ENCODE measurements at places on chromosomes 7 and 10.

DNA sequence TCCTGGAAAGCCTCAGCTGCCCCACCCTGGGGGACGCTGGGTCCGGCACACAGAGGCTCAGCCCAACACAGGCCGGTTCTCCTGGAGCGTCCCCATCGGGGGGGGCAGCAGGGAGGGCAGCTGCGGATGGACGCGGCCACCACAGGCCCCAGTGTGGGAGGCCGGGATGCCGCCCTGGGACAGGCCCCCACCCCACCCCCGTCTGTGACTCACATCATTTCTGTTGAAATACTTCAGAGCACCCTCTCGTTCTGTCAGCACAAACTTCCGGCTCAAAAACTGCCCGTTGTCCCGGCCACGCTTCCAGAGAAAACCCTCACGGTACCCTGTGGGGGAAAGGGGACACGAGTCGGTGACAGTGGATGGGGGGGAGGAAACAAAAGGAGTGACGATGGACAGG lies 28.5 kb downstream of the GET4 start:
- no peak for DNase-seq

DNA sequence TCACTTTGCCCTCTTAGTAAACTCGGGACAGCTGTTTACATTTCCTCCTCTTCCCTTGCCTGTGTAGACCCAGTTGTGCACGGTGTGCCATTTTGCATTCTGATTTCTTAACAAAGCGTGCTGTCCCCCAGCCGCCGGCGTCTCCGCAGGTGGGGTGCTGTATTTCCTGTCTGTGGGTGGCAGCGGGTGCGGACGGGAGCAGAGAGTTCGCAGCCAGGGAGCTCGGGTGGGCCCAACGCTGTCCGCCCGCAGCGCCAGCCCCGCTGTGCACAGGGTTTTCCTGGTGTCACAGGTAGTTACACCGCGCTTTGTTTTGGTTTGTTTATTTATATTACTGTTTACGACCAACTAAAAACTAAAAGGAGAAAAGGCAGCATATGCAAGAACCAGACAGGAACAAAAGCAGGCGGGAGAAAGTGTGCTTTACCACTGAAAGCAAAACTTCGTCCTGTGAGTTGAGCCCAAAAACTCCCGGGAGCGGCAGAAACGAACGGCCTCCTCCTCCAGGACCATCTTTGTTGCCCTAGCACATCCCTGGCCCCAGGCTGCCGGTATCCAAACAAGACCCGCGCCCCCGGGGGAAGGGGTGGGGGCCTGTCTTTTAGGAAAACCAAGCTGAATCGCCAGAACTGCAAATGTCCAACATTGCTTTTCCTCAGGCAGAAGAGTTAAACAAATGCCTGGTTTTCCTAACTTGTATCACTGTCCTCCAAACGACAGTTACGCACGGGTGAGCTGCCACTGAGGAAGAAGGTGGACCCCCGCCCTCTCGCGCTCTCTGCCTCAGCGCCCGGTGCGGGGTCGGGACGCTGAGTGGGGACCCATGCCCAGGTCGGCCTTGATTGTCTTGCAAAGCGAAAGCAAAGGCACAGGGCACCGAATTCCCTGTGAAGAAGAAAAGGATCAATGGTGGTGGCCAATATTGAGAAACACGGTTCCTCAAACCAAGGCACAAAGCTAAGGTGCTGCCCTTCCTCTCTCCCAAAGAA lies 45.9 kb upstream of the DRGX start:
- no peak for DNase-seq

DNA sequence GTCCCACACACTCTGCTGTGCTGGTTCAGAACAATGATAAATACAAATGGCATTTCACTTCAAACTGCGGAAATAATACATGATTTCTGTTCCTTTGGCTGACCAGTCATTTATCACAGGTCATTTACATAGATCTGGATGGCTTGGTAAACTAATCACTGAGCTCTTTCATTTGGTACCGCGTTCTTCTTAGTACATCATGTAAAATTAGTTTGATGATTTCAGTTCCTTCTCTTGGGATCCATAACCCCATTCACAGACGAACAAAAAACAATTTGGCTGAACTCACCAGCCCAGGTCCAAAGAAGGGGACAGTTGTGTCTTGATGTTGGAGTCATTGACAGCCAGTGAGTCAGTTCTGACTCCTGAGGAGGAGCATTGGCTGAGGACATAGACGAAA lies 689.8 kb downstream of the INHBA start:
- no peak for DNase-seq

DNA sequence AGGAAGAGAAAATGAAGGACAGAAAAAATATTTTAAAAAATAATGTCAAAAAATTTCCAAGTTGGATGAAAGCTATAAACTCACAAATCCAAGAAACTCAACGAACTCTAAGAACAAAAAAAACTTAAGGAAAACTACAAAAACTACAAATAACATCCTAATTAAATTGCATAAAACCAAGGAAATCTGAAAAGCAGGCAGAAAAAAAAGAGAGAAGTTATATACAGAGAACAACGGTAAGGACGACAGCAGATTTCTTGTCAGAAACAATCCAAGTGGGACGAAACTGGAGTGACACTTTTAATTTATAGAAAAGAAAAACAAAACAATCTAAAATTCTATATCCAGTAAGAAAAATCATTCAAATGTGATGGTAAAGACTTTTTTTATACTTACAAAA lies 122.2 kb upstream of the LYZL1 start:
- no peak for DNase-seq

- no peak for DNase-seq
These were observed 293.0 kb upstream of the IMMP2L start for GRCh38 chr7:111855161-111855841.

DNA sequence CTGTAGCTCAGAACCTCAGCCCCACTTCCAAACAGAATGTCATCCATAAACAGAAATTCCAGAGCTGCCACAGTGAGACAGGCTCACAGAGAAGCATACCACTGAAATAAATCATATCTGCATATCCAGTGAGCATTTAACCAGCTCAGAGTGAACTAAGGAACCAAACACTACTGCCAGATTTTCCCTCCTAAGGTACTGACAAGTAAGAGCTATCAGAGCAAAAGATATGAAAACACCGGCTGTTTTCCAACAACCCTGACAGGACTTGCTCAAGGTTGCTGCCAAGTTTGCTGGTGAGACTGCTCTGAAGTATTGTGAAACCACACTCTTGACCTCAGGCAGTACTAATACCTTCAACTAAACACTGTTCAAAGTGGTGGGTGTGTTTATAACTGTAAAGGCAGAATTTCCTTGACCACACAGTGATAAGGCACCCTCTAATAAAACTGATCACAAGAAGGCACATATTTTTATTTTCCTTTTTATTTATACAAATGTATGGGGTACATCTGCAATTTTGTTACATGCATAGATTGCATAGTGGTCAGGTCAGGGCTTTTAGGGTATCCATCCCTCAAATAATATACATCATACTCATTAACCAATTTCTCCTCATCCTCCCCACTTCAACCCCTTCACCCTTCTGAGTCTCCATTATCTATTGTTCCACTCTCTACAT lies 18.3 kb downstream of the SGMS1 start:
- DNase-seq, result no peak

DNA sequence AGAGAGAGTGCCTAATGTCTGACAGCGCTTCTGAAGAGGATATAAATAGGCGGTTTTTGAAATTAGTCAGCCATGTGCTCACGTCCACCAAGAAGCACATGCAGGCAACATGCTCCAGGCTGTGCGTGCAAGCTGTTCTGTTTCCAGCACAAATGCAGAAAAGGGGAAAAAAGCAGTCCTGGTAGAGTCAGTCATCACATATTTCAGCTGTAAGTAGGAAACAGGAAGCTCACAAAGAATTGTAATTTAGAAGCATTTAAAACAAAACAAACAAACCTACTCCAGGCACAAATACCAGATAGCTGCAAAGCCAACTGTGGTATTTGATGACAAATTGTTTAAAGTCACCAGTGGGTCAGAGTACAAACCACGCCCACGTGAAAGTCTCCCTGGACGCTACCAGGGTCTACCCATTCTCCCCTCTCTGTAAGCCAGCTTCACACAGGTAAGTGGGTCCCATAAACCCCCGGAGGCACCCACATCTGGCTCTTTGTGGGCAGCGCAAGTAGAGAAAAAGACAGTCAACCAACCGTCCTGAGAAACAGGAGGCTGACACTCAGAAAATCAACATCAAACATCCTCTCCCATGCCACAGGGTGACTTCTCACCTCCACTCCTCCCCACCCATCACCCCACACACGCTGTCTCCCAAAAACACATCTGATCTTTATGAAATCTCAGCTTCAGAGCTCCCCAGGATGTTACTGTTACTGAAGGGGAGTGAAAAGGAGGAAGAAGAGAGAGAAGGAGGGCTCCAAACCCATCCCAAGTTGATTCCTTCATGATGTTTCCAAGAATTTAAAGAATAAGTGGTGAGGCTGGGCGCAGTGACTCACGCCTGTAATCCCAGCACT lies 186.4 kb downstream of the FAM107B start:
- peak; percentile 37 for DNase-seq

DNA sequence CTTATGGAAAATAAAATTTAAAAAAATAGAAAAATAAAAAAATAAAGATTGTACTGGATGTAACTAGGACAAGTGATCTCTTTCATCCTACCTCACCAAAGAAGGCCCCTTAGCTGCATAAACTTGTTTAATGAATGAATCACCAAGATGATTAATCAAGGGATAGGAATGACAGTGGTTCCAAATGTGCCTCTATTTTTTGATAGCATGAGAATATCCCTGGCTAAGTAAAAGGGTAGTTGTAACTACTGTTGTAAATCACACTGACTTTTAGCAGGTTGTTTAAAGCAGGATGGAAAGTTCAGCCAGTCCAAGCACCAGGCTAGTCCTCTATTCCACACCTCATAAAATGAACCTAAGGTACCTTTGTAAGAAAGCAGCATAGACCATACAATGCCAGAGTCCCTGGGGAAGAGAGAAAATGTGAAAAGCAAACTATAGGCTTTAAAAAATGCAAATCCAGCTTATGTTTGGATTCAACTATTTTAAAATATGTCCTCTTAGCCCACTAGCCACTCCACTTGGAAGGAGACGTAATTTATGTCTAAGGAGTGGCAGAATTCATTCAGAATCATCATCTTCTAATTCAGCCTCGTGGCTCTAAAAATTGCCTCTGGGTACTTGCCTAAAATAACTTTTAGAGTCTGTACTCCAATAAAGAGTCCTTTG lies 126.8 kb downstream of the SKIDA1 start:
- DNase-seq, result no peak
